ENCODE measurements at places on chromosomes 1 and 21. TPM values are rescaled to one million over a fixed set of nuclear protein-coding genes. Genes with fewer than 3 reads are reported as not detected.
A peak's percentile ranks its signal among the peaks of the same experiment; 100 is the strongest.

DNA sequence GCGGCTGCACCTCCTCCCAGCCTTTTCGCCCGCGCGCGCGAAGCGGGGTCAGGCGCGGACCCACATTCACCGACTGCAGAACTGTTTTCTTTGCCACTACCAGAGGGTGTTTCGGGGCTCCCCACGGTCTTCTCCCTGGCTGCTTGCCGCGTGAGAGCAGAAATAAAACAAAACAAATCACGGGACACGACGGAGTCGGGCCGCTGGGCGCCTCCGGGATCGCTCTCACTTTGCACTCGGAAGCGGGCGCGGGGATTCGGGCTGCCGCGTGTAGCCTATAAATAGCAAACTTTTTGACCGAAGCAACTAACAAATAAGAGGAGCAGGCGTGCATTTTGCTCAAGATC is 412.3 kb upstream of the ESRRG start:
- H3K36me3 ChIP-seq, result no peaks in the 10 kb centered on the region
- H3K27ac ChIP-seq, result peak overlapping the region; percentile 69
- H3K27me3 ChIP-seq, result no peaks in the 10 kb centered on the region
- H3K4me1 ChIP-seq, result peaks cover 33% of the 10 kb centered on the region
- DNase-seq, result no peak
- peak overlapping the region; percentile 72 for H3K4me3 ChIP-seq

- H3K4me1 ChIP-seq, result peaks cover 10% of the 10 kb centered on the region
- H3K36me3 ChIP-seq, result no peaks in the 10 kb centered on the region
- no peak overlapping the region for H3K4me3 ChIP-seq
- no peak overlapping the region for H3K27ac ChIP-seq
- no peaks in the 10 kb centered on the region for H3K27me3 ChIP-seq
These were observed 639.7 kb downstream of the LMO4 start for GRCh38 chr1:87968197-87968955.

- H3K4me3 ChIP-seq, result no peak overlapping the region
- no peaks in the 10 kb centered on the region for H3K36me3 ChIP-seq
- no peak for DNase-seq
- peaks cover 85% of the 10 kb centered on the region for H3K4me1 ChIP-seq
- no peaks in the 10 kb centered on the region for H3K27me3 ChIP-seq
These were observed 76.2 kb downstream of the NFIA start for GRCh38 chr1:61158591-61158990.

OPRD1 gene
- under 0.01 TPM for total RNA-seq

ZFP69B gene
- total RNA-seq, result 0.66 TPM

- peak; percentile 78 for DNase-seq
- H3K27ac ChIP-seq, result peak overlapping the region; percentile 65
- H3K36me3 ChIP-seq, result no peaks in the 10 kb centered on the region
These were observed 22.9 kb downstream of the TCP10L start for GRCh38 chr21:32562426-32562825.

- peak overlapping the region; percentile 68 for H3K27ac ChIP-seq
- peak overlapping the region; percentile 62 for H3K4me3 ChIP-seq
- peaks cover 24% of the 10 kb centered on the region for H3K4me1 ChIP-seq
- DNase-seq, result no peak
These were observed 831 bp downstream of the TMEM52 start for GRCh38 chr1:1917995-1918900.

DIO1 gene
- not detected for total RNA-seq

DNA sequence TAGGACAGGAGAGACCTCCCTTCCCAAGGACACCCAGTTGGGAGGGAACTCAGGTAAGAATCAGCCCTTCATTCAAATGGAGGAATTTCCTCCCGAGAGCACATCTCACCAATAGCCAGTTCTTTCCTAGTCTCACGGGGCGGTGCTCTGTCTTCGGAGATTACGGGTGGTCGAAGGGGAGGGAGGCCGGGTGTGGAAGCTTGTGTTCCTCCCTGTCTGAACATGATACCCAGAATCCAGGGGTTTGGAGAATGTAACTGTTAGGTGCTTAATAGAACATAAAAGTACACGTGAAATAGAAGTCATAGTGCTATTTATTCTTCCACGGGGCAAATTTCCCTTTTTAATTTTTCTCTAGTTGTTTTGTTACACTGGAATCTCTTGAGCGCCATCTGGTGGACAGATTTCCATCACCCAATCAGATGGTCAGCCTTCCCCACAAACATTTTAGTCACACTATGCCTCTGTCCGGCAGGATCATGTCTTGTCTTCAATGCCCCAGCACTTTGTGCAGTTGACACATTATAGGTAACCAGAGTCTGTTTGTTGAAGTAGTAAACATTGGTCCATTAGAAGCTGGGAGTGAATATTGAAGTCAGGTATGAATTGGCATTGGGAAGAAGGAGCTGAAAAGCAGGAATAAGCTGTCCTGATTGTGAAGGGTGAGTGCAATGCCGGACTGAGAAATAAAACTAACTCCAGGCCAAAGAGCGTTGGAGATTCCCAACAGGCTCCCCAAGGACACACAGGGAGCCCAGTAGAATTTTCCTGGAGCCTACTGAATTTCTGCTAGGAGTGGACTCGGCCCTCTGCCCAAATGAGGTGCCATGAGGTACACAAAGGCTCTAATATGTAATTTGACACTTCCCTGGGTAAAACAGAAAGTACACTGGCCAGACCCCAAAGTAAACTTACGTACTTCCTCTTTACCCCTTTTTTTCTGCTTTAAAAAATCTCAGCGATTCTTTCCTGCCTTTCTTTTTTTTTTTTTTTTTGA is 27.6 kb upstream of the ZNF697 start:
- H3K4me1 ChIP-seq, result peaks cover 9% of the 10 kb centered on the region
- peak; percentile 97 for DNase-seq
- peak overlapping the region; percentile 50 for H3K4me3 ChIP-seq
- peak overlapping the region; percentile 59 for H3K27ac ChIP-seq

FAM110D gene
- total RNA-seq, result 14.8 TPM

DNA sequence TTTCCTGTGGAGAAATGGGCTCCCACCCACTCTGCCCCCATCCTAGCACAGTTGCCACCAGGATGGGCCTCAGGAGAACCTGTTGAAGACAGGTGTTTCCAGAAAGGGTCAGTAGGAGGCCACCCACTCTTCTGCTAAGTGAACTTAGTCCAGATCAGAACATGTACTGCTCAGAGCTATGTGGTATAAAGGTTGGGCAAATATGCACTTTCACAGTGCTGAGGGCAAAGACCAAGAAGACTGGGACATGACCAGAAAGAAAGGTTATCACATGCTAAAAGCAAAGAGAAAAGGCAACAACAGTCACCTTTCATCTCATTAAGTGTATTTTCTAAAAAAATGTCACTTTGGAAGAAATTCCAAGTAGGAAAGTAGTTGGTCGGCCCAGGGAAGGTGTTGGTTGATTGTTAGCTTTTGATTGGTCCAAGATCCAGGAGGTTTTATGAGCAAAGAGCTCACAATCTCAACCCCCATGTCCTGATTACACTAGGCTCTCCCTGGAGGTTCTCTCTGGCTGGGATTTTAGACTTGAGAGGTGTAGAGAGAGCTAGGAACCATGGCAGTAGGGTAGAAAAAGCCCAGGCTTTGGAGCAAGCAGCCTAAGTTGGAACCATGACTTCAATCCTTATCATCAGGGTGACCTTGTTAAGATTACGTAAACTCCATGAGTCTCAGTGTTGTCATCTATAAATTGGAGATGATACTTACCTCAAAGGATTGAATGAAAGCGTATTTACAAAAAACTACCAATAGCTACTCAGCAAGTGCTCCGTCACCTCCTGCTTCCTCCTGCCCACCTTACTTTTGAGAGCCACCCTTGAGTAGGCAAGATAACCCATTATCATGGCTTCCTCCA is 102.6 kb downstream of the GLUL start:
- peak overlapping the region; percentile 84 for H3K27ac ChIP-seq
- H3K27me3 ChIP-seq, result no peaks in the 10 kb centered on the region
- no peak overlapping the region for H3K4me3 ChIP-seq
- peaks cover 29% of the 10 kb centered on the region for H3K4me1 ChIP-seq

GUCA2B gene
- not detected for total RNA-seq

GPR52 gene
- 2.0 TPM for total RNA-seq

GRCh38 chr1:197284966-197285365 is 16.9 kb downstream of the CRB1 start:
- H3K4me1 ChIP-seq, result no peaks in the 10 kb centered on the region
- no peak overlapping the region for H3K4me3 ChIP-seq
- no peak for DNase-seq
- H3K27me3 ChIP-seq, result no peaks in the 10 kb centered on the region

DNA sequence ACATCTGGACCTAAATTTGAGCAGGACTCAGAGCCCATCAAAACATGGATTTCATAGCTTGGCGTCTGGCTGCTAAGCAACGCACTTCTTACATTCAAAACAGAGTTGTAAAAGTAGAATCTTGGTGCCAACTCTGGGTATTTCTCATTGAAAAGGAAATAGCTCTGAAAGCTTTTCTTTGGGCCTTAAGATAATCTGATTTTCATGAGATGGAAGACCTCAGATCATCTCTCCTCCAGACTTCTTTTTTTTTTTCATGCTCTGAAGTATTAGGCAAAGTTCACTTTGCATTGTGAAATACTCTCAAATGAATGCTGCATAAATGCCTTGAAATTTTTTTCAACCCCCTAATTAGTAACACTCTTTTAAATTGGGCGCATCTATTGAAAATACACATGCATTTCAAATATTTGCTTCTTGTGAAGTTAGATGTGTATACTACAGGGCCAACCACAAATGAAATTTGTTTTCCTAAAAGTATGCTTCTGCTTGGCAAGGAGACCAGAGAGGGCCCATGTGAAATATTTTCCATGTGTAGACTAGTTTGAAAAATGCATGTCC is 4.2 kb downstream of the ADAMTS5 start:
- no peaks in the 10 kb centered on the region for H3K36me3 ChIP-seq
- peaks cover 78% of the 10 kb centered on the region for H3K4me1 ChIP-seq
- peak overlapping the region; percentile 76 for H3K4me3 ChIP-seq

DNA sequence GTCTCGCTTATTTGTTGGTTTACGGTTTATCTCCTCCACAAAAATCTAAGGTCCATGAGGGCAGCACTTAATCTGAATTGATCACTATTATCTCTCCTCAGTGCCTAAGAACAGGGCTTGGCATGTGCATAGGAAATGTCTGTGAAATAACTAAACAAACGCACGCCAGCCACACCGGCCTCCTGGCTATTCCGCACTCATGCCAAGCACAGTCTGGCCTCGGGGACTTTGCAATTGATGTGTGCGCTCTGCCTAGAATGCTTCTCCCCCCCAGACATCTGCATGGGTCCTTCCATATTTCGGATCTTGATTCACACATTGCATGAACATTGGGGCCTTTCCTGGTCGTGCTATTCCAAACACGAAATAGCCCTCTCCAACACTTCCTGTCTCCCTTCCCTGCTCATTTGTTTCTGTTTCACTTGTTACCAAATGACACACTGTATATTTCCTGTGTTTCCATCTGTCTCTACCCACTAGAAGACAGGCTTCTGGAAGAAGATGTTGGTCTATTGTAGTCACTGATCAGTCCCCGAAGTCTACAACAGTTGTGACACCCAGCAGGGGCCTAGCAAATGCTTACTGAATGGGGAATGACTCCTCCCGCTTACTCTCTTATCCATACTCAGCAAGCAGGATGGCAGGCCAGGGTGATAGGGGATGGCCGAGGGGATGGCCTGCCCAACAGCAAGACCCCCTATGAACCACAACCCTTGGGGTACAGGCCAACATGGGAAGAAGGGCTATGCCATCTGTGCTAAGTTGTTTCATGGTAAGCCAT is 93.9 kb downstream of the GLIS1 start:
- H3K4me1 ChIP-seq, result no peaks in the 10 kb centered on the region
- no peak for DNase-seq
- no peak overlapping the region for H3K4me3 ChIP-seq
- H3K36me3 ChIP-seq, result no peaks in the 10 kb centered on the region
- H3K27me3 ChIP-seq, result no peaks in the 10 kb centered on the region
- no peak overlapping the region for H3K27ac ChIP-seq

UQCRH gene
- total RNA-seq, result 412 TPM

GRCh38 chr1:226574591-226575435 is 26.2 kb downstream of the STUM start:
- H3K36me3 ChIP-seq, result no peaks in the 10 kb centered on the region
- H3K4me3 ChIP-seq, result no peak overlapping the region
- DNase-seq, result no peak
- peaks cover 54% of the 10 kb centered on the region for H3K4me1 ChIP-seq

DNA sequence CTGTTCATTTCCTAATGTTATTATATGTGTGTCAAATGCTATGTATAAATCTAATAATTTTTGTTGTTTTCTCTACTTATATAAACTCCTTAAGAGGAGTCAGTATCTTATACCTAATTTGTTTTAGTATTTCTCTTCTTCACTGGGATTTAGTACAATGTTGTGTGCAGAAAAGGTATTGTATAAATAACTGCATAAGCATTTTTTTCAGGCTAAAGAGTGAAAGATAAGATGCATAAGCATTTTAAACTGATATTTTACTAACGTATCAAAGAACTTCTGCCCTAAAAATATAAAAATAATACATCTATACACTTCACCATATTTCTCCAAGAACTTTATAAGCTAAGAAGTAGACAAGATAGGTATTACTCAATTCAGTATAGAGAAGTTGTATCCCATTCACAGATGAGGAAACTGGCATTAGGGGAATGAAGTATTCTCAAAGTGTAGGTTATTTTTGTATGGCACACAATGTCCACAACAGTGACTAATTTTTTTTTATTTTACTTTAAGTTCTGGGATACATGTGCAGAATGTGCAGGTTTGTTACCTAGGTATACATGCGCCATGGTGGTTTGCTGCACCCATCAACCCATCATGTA is 59.3 kb downstream of the NUP210L start:
- no peaks in the 10 kb centered on the region for H3K27me3 ChIP-seq
- H3K4me3 ChIP-seq, result no peak overlapping the region
- DNase-seq, result no peak

- no peak overlapping the region for H3K4me3 ChIP-seq
- no peak overlapping the region for H3K27ac ChIP-seq
- no peaks in the 10 kb centered on the region for H3K27me3 ChIP-seq
- H3K4me1 ChIP-seq, result peaks cover 11% of the 10 kb centered on the region
- H3K36me3 ChIP-seq, result no peaks in the 10 kb centered on the region
- no peak for DNase-seq
These were observed 12.2 kb upstream of the RAB4A start for GRCh38 chr1:229258757-229259060.

DNA sequence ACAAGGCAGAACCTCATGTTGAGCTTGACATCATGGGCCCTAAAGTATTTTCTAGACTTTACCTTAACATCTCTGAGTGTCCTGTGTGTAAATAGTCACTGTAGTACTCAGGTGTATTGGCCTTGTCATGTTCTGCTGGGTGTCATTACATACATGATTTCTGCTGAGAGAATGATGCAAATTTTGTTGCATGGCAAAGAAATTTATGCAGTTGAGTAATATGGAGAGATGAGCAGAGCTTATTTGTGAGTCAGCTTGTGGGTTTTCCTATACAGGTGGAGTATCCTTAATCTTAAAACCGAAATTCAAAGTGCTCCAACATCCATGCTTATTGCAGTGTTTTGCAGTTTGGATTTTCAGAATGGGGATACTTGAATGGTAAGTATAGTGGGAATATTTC is 36.6 kb downstream of the RGL1 start:
- no peaks in the 10 kb centered on the region for H3K36me3 ChIP-seq
- peak overlapping the region; percentile 62 for H3K27ac ChIP-seq
- H3K27me3 ChIP-seq, result no peaks in the 10 kb centered on the region
- peaks cover 56% of the 10 kb centered on the region for H3K4me1 ChIP-seq
- DNase-seq, result no peak
- H3K4me3 ChIP-seq, result no peak overlapping the region
